ENCODE measurements at places on chromosomes 3 and 15. TPM values are rescaled to one million over a fixed set of nuclear protein-coding genes. Genes with fewer than 3 reads are reported as not detected.

Gene SNX22
- 0.15 TPM for total RNA-seq

Gene SYNPR
- total RNA-seq, result not detected

- DNase-seq, result no peak
Measured at GRCh38 chr3:61381745-61382392, 130.6 kb upstream of the FHIT start.

Gene SPATA12
- total RNA-seq, result not detected

- DNase-seq, result no peak
Measured at GRCh38 chr3:139746481-139746880, 68.7 kb upstream of the NMNAT3 start.

Gene PAQR5
- 0.08 TPM for total RNA-seq

- DNase-seq, result no peak
Measured at GRCh38 chr15:74784426-74785193, 2.7 kb downstream of the CSK start.

DNA sequence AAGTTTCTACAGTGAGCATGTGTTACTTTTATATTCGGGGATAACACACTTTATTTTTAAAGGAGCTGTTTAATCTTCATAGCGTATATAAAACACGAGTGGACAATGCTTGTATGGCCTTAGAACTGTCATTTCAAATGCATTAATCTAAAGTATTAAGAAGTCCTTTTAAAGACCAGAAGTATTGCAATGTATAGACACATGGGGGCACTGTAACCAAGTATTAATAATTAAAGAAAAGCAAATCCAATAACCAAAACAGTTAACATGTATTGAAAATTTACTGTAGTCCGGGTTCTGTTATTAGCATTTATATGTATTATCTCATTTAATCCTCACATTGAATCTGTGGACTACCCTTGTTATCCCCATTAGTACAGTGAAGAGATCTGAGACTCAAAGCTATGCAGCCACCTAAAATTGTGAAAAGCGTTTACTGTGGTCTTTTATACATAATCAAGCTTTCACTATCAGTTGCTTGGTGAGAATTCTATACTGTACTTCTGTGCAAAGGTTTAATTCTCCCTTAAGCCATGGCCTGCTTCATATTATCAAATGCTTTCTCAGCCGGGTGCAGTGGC, 10.1 kb downstream of the ARL14 start:
- no peak for DNase-seq

- DNase-seq, result no peak
Measured at GRCh38 chr3:67875338-67875737, 220.9 kb upstream of the SUCLG2 start.
